ENCODE measurements at places on chromosomes 2 and 18.
A peak's percentile ranks its signal among the peaks of the same experiment; 100 is the strongest.

DNA sequence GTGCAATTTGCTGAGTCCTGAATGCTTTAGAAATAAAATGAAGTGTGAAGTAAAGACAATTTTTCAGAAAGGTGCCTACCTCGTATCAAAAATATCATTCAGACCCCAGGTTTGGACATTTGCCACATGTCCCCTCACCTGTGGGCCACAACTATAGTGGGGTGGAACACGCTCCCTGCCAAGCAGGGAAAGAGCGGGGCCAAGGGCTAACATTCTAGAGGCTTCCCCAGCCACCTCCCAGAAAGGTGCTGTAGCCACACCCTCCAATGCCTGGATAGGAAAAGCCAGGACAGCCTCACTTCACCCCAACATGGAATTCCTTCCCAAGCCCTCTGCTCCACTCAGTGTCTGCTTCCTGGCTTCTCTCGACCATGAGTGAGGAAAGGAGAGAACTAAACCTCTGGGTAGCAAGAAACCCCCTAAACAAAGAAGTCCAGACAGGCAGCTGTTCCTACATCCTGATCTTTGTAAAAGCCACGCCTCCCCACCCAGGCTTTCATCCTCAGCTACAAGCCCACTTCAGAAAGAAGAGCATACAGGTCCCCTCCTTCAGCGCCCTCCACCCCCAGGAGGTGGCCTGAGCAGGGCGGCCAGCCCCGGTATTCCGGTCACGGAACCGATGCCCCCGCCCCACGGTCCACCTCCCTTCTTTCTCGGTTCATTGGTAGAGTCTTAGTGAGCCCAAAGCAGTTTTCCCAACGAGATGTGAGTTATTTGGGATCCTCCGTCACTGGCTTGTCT is 2.1 kb downstream of the COL6A3 start:
- DNase-seq, result peak; percentile 60

- DNase-seq, result no peak
Measured at GRCh38 chr2:189797902-189798301, 13.7 kb downstream of the PMS1 start.

DNA sequence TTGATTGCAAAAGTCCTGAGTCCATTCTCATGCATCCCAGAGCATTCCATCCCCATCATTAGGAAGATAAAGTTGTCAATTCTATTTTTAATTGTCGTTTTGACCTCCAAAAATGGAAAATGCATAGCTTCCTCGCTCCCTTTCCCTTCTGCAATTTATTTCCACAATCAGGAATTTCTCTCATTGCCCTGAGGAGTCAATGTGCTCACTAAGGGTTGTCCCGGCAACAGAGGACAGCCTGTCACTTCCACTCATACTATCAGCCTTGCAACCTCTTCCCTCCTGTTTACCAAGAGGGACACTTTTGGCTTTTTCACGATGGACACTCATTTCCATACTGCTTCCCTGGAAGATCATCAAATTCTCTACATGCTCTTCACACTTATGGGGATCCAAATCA is 164.8 kb downstream of the MYO5B start:
- no peak for DNase-seq

- DNase-seq, result no peak
Measured at GRCh38 chr2:175576270-175576669, 394.8 kb upstream of the ATP5MC3 start.

DNA sequence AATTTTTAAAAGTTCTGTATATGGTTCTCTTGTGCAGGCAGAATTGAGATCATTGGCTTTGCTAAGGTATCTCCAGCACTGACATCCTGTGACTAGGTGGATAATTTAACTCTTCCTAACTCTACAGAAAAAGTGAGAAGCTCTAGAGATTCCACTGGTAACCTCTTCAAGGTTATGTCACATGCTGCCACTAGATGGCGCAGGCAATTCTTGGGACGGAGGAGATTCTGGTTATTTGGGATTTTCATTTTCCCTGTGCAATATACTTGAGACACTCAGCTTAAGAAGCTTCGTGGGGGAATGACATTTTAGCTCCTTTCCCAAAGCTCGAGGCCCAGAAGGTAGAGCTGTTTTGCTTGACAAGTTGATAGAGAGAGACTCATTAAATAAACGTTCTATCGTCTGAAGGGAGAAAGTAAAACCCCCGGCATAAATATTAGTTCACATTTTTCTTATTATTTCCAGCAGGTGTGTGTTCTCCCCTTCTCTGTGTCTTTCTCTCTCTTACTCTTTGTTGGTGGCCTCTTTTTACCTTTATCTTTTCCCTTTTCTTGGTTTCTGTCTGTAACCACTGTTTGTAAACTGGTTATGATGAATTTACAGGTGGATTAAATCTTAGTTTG is 26.6 kb upstream of the LANCL1 start:
- DNase-seq, result peak; percentile 56

GRCh38 chr2:134796373-134796772 is 42.0 kb upstream of the ACMSD start:
- no peak for DNase-seq

DNA sequence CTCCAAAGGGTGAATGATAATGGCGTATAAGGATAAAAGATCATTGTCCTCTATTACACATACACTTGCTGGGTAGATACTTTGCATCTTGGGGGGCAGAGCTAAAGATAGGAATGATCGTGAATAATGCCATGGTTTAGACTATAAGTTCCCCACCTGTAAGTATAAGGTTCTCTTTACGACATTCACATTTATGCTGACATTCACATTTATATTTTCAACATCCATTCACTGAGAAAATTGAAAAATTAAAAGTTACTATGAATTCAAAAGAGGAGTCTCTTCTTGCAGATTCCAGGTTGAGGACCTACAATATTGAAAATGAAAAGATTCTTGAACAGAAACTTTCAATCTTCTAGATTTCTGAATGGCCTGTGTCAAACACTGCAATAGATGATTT is 2.1 kb upstream of the SPC25 start:
- DNase-seq, result no peak

DNA sequence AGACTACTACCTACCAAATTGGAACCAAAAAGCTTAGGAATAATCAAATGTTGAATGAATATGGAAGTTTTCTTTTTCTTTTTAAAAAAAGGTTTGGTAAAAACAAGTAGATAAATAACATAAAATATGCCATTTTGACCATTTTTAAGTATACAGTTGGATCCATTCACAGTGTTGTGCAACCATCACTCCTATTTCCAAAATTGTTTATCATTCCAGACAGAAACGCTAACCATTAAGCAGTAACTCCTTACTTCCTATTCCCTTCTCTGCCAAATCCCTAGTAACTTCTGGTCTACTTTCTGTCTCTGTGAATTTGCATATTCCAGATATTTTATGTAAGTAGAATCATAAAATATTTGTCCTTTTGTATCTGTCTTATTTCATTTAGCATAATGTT is 39.8 kb downstream of the CD302 start:
- DNase-seq, result no peak

DNA sequence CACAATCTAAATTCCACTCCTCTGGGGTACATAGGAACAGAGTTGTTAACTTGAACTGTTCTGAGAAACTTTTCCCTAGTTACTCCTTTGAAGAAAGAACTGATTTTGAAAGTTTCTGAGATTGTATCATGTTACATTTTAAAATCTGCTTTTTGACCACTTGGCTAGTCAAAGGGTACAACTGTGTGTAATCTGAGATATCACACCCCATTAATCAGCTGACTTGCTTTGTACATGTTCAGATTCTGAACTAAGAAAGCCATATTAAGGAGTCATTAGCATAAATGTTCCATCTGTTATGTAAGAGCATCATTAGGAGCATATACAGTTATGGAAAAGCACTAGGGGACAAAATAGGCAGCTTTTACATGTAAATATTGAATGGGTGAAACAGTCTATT is 3.8 kb upstream of the WDR35 start:
- peak; percentile 25 for DNase-seq

DNA sequence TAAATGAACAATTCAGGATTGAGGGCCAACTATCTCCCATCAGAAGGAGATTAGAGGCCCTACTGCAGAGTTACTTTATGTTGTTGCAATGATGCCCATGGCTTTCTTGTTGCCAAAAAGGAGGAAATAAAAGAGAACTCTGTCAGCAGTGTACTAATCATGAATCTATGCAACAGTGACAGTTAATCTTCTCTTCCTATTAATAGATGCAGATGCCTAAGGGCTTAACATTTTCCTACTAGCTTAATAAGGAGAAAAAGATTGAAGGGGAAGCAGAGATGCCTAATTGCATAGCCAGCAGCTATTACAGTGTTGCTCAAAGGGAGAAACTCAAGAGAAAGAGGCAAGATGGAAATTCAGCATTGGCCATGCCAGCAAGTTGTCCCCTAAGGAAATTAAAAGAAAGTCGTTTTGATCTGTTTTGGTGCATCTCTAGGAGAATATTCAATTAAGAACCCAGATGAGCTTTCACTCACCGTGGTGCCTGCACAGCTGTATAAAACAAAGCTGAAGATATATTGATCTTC is 107.1 kb upstream of the KCNJ3 start:
- no peak for DNase-seq

DNA sequence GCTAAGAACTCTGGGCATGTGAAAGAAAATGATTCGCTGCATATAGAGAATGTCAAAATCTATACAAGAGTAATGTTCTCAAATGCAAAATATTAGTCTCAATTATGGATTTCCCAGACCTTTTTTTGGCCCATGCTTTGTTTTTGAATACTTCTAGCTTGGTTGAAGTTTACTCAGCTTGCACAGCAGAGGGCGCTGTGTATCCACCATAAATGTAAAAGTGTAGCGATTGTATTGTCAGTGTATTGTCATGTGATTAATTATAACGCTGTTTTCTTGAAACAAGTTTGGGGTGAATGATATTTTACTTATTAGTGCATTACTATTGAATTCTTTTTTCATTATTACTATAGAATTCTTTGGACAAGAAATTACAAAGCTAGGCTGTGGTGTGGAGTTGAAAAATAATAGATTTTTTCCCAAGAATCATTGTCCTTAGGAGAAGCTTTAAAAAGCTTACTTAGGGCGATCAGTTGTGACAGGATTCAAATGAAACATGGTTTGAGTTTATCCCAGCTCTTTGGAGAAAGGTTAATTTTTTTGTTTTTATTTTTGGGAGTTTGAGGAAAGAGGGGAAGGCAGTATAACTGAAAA is 98.3 kb downstream of the PIK3C3 start:
- DNase-seq, result peak; percentile 72

DNA sequence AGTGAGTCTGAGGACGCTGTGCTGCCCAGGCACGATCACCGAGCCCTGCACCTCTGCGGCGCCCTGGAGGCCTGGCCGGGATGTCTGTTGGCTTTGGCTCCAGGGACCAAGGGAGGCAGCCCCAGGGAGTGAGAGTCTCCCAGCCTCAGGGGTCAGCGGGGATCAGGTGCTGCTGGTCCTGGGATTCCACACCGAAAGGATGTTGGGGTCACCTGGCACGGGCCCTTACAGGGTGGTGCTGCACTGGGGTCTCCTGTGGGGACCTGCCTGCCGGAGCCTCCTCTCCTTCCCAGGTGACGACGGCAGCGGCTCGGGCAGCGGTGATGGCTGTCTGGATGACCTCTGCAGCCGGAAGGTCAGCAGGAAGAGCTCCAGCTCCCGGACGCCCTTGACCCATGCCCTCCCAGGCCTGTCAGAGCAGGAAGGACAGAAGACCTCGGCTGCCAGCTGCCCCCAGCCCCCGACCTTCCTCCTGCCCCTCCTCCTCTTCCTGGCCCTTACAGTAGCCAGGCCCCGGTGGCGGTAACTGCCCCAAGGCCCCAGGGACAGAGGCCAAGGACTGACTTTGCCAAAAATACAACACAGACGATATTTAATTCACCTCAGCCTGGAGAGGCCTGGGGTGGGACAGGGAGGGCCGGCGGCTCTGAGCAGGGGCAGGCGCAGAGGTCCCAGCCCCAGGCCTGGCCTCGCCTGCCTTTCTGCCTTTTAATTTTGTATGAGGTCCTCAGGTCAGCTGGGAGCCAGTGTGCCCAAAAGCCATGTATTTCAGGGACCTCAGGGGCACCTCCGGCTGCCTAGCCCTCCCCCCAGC is 30.5 kb downstream of the GPC1 start:
- DNase-seq, result no peak

DNA sequence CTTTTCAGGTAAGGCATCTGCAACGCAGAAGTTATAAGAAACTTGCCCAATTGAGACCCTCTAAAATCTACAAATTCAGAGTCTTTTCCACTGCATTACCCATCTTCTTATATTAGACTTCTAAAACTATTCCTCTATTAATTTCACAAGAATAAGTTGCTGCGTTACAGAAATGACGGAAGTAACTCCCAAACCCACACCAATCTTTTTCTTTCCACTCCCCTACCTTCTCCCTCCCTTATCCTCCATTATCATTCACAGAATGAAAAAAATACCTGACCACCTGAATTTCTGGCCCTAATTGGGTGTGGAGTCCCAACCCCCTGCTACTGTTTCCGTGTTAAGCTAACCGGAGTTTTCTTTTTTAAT is 689 bp downstream of the RPRD1A start:
- DNase-seq, result peak; percentile 19

DNA sequence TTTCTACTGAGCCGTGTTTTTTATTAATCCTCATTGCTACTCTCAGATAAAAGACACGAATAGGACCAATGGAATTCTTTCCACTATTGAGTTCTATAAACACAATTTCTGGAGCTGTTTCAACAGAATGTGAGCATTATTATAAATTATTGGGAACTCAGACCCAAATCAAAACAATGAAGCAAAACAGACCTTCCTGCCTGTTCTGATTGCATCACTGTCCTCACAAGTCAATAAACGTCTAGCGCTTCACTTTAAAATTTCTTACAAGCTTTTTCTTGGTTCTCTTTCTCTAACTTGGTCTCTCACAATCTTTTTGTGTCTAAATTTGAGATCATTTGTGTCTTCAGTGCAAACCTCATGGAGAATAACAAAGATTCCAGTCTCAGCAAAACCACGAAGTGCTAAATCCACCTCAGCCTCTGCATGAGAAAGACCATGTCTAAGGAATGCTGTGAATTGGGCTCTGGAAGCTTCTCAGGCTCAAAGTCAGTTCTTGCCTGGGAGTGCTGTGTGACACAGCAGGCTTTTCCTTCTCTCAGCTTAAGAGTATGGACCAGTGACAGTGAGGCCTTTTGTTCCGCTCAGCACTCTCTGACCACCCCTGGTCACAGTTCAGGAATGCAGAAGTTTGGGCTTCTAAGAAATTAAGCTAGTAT is 22.8 kb downstream of the ARHGAP28 start:
- DNase-seq, result peak; percentile 54

DNA sequence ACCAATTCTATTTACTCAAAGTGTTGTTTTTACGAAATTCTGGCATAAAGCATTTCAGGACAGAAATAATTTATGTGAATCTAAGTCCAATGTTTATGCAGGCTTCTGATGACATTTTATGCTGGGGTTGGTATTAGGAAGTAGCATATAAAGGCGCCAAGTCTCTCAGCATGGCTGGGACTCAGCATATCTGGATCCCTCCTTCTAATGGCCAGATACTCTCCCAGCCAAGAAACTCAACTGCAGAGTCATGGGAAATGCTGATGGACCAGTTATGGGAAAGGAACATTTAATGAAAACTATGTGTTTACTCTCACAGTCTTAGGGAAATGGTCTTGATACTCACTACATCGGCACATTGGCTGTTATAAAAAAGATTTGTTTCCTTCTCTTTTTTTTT is 392.2 kb downstream of the ARHGAP15 start:
- no peak for DNase-seq
